Heart right ventricle (tissue), 16 donors: ENCODE measurements at places on chromosomes 13 and 19. TPM values are rescaled to one million over a fixed set of nuclear protein-coding genes. Genes with fewer than 3 reads are reported as not detected.

Gene KLK10
- polyA plus RNA-seq = not detected

Gene S1PR2
- 1.8 TPM for polyA plus RNA-seq

Gene ERICH6B
- not detected for polyA plus RNA-seq

Gene LILRB4
- 2.0 TPM for polyA plus RNA-seq

Gene NMRK2
- 1,168 TPM for polyA plus RNA-seq

GRCh38 chr19:48750771-48751504, 1.5 kb downstream of the FUT1 start:
- DNase-seq = no peak

DNA sequence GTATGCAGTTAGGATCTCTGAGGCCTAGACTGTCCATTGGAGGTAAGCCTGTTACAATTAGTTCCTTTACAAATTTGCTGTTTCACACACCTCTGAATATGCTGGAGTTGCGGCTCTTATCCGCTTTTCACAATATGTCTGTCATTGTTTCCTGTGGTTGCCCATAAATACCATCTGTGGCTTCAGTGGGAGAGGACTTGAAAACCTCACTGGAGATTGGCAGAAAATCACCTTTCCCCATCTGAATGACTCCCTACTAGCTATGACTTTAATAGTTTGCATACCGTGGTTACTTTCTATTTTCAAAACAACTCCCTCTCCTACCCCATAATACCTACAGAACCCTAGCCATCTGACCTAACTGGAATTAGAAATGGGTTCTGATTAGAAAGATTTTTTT, 454.3 kb downstream of the PCDH17 start:
- no peak for DNase-seq

DNA sequence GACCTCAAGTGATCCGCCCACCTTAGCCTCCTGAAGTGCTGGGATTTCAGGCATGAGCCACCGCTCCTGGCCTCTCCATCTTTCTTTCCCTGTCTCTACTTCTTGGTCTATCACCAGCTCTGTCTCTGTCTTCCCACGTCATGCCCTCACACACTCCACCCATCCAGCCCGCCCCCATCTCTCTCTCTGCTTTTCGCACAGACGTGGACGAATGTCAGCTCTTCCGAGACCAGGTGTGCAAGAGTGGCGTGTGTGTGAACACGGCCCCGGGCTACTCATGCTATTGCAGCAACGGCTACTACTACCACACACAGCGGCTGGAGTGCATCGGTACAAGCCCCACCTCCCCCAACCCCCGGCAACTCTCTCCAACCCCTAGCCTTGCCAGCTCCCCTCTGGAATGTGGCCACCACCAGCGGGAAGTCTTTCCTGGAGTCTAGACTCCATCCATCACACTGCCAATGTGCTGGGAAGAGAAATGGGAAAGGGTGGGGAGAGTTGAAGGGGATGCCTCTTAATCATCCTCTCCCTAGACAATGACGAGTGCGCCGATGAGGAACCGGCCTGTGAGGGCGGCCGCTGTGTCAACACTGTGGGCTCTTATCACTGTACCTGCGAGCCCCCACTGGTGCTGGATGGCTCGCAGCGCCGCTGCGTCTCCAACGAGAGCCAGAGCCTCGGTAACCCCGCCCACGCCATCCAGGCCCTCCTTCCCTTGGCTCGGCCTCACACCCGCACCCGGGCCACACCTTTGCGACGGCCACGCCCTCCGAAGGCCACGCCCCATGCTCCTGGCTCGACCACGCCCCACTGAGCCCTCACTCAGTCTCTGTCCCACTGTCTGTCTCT, 22.5 kb downstream of the LTBP4 start:
- DNase-seq = no peak

- no peak for DNase-seq
These were observed 2.8 kb downstream of the ARID3A start for GRCh38 chr19:928471-929202.

DNA sequence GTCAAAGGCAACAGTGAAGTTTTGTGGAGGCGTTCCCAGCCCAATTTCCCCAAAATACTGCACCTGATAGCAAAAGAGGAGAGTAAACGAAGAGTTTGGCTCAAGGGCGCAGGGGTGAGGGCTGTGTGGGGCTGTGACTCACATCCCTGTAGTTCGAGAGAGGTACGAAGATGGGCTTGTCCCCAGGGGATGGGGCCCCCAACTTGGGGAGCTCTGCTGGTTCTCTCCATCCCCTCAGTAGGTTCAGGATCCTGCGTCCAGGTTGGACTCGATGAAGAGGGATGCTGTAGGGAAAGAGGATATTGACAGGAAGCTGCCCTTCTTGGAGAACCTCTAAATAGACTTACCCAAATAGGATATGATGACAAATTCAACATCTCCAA, 3.4 kb downstream of the NAPSA start:
- DNase-seq = no peak

DNA sequence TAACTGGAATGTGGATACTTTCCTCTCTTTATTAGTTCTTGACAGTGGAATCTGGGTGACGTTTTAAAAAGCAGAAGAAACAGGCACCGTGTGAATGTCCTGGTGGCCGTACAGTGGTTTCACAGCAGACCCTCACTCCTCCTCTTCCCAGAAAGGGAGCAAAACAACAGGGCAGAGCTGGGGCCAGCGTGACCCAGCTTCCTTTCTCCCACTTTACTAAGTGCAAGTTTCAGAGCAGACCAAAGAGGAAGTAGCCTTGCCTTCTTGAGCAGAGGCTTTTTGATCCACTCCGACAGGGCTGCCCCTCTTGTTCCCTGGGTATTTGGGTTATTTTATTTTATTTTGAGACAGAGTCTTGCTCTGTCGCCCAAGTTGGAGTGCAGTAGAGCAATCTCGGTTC, 19.6 kb upstream of the C19orf33 start:
- DNase-seq = no peak

- no peak for DNase-seq
These were observed 2.3 kb upstream of the FBN3 start for GRCh38 chr19:8151767-8152035.

- no peak for DNase-seq
These were observed 48.9 kb downstream of the MYH14 start for GRCh38 chr19:50252111-50252886.

DNA sequence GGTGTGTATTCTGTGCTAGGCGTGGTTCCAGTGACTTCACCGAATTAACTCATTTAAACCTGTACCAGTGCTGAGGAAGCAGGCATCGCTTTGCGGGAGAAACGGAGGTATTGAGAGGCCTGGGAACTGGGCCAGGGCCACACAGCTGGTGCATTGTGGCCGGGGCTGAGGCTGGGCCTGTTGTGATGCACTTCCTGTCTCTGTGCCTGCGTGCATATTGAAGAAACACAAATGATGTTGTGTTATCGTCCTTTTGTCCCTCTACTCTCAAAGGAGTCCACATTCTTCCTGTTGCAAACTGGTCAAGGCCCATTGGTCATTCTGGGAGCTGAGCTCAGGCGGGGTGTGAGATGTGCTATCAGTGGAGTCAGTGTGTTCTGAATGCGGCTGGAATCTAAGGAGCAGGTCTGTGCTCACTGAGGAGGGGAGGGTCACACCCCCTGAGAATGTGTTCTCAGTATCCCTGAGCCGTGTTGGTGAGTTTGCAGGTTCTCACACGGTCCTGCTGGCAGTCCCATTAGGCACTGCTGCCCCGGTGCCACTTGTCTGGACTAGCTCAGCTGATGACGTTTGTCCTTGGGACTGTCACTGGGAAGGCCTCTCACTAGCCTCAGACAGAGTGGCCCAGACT, 62.1 kb downstream of the ARHGEF7 start:
- peak; percentile 77 for DNase-seq

- DNase-seq = no peak
These were observed 30.6 kb downstream of the MCF2L start for GRCh38 chr13:112999414-113000177.

GRCh38 chr19:48950159-48950558, 4.5 kb upstream of the BAX start:
- DNase-seq = no peak

- no peak for DNase-seq
These were observed 5.8 kb downstream of the PEG3 start for GRCh38 chr19:56834564-56835375.

DNA sequence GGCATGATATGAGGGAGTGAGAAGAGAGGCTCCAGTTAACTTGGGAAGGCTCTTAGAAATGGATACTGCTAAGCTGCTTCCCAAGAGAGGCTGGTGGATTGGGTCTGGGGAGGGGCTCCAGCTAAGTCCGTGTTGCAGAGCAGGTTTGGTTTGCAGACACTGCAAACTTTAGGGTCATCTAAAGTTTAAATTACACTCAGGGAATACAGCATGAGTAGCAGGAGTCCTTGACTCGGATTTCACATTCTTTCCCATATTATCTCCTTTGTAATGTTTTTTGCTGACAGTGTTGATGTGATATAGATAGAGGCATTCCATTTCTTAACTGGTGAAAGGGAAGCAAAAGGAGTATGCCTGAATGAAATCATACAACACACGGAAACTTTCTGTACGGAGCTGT, 31.9 kb downstream of the SGCG start:
- DNase-seq = no peak

- no peak for DNase-seq
These were observed 40.2 kb downstream of the ELL start for GRCh38 chr19:18481505-18482222.

DNA sequence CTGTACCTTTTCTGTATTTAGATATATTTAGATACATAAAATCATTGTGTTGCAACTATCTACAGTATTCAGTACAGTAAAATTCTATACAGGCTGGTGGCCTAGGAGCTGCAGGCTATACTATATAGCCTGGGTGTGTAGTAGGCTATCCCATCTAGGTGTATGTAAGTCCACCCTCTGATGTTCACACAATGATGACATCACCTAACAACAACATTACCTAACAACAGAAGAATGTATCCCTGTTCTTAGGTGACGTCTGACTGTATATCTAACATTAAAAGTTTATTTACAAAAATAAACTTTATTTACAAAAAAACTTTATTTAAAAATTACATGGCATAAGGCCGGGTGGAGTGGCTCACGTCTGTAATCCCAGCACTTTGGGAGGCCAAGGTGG, 28.3 kb upstream of the ZFP30 start:
- DNase-seq = no peak

GRCh38 chr19:40035996-40036395, 20.0 kb downstream of the ZNF780B start:
- DNase-seq = no peak

- DNase-seq = no peak
These were observed 1150.2 kb upstream of the PCDH9 start for GRCh38 chr13:68380041-68380973.

DNA sequence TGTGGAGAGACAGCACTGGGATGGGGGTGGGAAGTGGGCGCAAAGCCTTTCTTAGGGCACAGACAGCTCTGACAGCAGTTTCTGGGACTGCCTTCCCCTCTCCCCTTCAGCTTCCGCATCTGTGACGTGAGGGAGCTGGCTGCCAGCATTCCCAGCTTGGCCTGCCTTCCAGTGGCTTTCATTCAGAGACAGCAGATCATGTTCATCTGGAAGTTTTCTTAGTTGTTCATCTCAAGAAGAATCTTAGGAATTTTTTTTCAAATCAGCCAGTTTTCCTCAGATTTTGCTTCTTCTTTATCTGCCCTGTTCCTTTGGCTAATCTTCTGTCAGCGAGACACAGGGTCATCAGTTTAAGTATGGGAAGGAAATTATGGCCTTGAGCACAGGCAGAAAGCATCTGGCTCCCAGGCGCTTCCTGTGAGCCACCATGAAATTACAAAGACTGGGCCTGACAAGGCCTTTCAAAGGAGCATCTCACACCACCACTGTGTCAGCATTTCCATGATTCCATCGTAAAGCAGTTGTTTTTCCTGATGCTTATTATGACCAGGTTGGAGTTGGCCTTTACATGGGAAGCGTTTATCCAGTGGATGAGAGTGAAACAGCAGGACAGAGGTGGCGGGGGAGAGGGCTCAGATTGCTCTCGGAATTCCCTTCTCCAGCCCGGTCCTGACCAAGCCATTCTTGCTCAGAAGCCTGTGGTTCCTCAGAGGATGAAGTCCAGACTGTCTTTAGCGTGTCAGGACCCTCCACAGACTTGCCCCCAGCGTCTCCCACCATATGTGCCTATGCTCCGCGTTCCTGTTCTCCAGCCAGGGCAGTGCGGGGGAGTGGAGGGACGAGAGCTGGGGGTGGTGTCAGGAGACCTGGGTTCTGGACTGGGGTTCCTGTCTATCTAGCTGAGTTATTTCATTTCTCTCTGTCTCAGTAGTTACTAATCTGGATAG, 43.6 kb downstream of the ARHGAP35 start:
- peak; percentile 41 for DNase-seq

DNA sequence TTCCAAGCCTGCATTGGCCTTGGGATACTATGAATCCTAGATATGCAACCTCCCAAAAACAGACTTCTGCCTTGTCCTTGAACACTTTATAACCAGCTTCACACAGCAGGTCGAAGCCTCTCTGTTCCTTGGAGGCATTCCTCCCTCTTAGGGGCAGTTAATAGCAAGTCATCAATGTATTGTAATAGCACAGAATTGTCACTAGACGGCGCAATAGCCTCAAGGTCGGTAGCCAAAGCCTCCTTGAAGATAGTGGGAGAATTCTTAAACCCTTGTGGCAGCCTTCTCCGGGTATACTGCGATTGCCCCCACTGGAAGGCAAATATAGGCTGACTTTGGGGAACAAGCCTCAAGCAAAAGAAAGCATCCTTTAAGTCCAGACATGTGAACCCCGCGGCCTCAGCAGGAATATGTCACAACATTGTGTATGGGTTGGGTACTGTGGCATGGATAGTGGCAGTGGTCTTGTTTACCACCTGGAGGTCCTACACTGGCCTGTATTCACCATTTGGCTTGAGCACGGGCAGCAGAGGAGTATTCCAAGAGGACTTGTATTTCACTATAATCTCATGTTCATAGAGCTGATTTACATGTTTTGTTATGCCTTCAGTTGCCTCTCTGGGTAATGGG, 61.1 kb downstream of the ZNF431 start:
- DNase-seq = peak; percentile 24

DNA sequence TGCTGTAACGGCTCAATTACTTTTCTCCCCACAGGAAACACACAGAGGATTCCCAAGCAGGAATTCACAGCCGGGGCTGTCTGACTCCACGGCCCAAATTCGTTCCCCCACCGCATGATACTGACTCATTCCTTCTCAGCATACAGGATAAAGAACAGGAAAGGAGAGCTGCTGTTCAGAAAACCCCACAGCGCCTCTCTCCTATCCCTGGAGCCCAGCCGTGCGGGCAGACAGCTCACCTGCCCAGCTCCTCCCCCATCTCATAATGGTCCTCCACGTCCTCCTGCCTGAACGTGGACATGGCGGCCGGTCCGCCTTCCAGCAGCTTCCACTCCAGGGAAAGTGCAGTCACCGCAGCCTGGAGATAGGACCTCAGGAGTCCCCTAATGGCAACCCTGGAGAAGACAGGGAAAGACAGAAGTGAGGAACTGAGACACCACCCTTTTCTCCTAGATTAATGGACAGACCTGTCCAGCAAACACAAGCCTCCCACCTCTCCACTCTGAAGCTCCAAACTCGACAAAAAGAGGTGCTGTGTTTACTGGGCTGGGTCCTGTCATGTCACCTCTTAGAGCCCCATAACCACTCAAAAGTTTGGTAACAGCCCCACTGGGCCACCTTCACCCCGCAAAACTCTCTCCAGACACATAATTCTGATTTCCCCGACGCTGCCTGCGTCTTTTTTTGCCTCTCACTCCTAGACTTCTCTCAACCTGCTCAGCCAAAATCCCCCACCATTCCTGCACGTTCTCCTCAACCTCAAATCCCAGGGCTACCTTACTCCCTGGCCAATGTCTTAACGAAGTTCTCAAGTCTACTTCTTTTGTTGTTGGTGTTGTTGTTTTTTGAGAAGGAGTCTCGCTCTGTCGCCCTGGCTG, 1.2 kb downstream of the DAPK3 start:
- no peak for DNase-seq
